ENCODE measurements at places on chromosomes 2 and 18.

DNA sequence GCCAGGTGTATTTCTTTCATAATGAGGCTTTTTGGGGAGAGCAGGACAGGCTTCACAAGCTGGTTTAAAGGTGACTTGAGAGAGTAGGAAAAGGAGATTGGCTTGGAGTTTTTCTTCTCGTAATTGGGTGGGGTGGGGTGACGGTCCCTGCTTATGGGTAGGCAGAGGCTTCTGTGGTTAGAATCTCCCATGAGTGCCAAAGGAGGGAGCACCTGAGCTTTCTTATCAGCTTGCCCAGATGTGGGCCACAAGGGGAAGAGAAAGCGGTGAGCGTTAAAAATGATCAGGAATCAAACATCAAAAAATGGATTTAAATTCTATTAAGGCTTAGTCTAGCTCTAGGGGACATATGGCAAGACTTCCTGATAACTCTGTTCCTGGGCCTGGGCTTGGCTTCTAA lies 9.7 kb upstream of the PNPT1 start:
- DNase-seq: no peak

- no peak for DNase-seq
Measured at GRCh38 chr18:11741505-11742145, 52.6 kb downstream of the GNAL start.

- no peak for DNase-seq
Measured at GRCh38 chr2:228447266-228447915, 265.9 kb upstream of the SPHKAP start.

DNA sequence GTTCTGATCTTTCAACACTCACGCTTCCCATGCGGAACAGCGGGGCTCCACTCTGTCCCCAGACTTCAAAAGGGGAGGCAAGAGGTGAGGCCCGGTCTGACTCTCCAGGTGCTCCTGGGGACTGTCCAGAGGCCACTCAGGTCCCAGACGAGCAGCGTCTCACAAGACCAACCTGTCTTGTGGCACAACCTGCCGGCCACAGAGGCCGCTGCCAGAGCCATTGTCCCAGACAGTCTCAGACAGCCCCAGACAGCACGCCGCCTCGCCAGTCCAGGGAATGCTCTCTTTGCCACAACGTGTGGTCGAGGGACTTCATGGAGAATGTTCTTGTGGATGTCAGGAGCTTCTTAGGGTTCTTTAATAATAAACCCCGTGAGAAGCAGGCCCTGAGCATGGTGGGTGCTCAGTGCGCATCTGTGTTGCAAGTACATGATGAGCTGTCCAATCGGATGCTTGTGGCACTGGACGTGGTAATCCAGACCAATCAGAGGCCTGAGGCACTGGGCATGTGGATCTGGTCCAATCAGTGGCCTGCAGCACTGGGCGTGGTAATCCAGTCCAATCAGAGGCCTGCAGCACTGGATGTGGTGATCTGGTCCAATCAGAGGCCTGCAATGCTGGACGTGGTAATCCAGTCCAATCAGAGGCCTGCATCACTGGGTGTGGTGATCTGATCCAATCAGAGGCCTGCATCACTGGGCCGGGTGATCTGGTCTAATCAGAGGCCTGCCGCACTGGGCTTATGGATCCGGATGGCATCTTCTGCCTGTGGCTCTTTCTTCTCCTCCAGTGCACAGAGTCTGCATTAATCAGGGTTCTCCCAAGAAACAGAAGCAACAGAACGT lies 76.4 kb downstream of the TMEM18 start:
- DNase-seq: no peak

GRCh38 chr18:58116818-58117217 lies 72.8 kb downstream of the NEDD4L start:
- no peak for DNase-seq

- DNase-seq: no peak
Measured at GRCh38 chr2:30527859-30528258, 80.8 kb downstream of the LCLAT1 start.

DNA sequence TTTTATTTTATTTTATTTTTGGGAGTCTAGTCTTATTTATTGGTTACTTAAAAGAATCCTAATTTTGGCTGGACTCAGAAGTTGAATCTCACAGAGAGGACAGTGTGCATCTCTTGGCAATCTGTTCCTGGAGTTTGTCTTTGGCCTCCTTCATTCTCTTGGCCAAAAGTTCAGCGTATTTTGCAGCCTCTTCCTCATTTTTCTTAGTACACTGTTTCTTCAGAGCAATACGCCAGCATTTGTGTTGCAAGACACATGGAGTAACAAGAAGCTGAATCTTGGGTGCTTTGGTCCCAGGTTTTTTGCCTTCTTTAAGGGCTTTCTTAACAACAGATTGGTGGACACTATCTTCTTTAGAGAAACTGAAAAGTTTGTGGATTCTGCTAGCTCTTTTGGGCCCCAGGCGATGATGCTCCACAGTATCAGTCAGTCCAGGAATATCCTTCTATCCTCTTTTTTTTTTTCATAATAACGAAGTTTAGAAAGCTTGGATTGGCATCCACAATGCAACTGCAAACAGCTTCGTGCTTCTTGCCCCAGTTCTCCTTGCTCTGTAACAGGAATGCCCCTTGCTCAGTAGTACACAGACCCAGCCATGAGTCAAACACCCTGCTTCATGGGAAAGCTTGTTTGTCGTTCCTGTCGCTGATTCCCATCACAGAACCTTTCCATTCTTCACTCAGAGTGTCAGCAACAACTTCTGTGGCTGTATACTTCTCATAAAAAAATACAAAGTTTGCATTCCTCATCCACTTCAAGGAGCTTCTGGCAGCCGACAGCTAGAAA lies 34.8 kb upstream of the RFX8 start:
- DNase-seq: no peak

GRCh38 chr2:49298230-49298629 lies 143.9 kb upstream of the FSHR start:
- DNase-seq: no peak

DNA sequence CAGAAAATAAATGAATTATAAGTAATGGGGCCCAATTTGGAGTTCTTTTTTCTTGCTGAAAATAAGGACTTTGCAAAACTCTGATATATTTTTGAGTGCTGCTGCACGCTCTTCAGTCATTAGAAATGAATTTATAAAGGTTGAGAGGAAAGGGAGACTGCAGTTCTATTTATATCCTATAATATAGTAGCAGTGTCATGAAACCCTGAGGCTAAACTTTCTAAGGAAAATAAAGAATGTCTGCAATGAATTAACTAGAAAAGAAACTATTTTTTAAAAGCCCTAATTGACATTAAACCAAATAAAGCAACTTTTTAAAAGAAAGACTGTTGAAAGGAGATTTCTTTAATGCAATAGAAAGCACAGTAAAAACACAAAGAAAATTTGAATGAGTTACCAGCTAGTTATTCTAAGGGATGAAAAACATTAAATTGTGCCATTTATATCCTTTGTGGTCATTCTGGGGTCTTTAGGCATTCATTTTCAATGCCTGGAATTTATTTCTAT lies 1072.8 kb upstream of the TMEFF2 start:
- no peak for DNase-seq

DNA sequence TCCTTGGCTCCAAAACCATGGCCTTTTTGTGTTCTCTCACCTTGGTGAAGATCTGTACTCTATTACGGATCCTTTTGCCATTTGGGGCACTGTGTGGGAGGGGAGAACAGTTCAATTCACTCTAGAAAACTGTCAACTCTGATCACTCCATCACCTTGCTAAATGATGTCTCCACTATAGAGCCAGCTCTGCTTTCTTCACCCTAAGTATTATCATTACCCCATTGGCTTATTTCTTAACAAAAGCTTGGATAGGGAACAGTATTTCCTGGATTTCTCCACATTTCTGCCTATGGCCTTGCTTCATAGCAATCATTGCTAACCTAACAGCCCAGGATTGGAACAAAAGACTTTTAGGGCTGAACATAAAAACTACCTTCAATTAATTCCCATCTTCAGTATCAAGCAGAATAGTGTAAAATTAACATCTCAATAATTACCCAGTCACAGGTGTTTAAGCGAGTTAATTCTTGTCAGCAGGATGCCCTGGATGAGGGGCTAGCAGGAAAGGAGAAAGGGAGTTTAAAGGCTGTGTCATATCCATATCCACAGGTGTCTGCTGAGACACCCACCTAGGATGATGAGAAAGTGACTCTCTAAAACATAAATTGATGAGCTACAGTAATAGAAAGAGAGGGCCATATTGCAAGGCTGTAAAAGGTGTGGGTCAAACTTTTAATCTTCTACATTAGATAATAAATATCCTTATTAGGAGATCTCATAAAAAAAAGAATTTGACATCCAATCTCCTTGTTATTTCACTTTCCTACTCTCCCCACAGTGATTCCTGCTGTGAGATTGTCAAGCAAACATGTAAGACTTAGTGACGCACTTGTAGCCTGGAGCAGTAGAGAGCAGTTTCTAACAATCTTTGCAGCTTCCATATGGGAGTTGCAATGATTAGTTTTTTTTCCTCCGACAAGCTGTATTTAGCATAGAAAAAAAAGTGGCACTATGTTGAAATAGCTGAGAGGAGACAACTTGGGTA lies 589.5 kb upstream of the NXPH2 start:
- DNase-seq: no peak

- DNase-seq: no peak
Measured at GRCh38 chr2:62014102-62014501, 108.6 kb downstream of the COMMD1 start.

DNA sequence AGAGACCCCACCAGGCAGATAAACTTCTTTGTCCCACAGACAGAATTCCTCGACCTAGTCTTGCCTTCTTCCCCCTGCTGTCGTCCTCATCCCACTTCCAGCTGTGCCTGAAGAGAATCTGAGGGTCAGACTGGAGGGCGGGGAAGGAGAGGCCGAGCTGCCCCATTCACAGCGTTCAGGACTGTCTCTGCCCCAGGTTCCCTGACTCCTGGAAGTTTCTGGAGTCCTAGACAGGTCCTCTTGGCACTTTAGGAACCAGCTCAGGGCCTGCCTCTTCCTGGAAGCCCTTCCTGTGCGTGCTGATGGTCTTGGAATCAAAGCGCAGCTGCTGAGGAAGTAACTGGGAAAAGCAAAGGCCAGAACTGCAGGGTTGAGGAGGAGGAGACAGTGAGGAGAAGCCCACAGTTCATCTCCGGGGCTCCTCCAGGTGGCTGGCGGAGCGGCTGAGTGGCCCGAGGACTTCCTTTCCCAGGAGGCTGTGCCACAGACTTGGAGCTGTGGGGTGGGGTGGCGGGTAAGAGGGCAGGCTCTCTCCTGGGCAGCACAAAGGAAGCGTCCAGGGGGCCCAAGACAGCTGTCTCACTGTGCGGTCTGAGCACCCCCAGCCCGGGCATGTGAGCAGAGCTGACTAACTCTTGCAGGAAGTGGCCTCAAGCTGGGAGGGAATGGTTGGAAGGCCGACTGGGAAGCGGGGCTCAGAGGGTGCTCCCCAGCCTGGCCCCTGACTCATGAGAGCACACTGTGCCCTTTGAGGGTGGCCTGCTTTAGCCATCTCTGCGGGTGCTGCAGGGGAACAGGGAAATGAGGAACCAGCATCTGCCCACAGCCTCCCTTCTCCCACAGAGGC lies 39.5 kb downstream of the SDC1 start:
- no peak for DNase-seq

- DNase-seq: no peak
Measured at GRCh38 chr2:38427936-38428335, 50.9 kb upstream of the ATL2 start.

DNA sequence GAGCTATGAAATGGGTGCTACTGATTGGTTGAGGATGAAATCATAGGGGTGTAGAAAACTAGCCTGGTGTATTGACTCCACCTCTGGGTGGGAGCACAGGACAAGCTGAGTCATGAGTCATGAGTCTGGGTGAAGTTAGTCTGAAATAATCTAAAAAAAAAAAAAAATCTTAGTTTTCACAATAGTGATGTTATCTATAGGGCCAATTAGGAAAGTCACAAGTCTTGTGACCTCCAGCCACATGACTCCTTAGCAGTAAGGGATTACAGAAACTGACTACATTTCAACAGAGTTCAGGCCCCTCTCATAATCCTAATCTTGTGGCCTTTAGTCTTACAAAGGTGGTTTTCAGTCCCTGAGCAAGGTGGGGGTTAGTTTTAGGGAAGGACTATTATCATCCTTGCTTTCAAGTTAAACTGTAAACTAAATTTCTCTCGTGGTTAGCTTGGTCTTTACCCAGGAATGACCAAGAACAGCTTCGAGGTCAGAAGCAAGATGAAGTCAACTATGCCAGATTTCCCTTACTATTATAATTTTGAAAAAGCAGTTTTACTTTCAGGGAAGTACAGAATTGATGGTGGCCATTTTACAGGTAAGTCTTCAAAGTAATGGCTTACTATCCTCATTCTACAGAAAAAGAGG lies 338.0 kb upstream of the GYPC start:
- DNase-seq: no peak

- no peak for DNase-seq
Measured at GRCh38 chr2:65639156-65639864, 206.9 kb upstream of the SPRED2 start.

DNA sequence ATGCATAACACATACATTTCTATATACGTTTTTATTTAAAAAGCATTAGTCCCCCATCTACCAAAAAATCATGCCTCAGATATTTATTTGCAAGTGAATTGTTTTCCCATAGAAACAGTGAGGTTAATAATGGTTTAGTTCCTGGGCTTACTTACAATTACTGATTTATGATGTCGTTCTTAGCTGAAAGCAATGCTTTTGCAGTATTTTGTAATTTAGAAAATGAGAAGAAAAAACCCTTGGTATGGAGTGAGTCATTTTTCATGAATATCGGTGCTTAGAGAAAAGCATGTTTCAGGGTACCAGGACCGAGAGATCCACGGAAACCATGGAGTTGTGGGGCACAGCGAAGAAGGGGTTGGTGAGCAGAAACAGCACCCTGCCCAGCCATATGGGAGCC lies 12.0 kb upstream of the CDK15 start:
- no peak for DNase-seq

GRCh38 chr18:3758531-3758930 lies 308.6 kb downstream of the TGIF1 start:
- DNase-seq: no peak

- DNase-seq: no peak
Measured at GRCh38 chr2:225573603-225574002, 174.1 kb downstream of the NYAP2 start.

DNA sequence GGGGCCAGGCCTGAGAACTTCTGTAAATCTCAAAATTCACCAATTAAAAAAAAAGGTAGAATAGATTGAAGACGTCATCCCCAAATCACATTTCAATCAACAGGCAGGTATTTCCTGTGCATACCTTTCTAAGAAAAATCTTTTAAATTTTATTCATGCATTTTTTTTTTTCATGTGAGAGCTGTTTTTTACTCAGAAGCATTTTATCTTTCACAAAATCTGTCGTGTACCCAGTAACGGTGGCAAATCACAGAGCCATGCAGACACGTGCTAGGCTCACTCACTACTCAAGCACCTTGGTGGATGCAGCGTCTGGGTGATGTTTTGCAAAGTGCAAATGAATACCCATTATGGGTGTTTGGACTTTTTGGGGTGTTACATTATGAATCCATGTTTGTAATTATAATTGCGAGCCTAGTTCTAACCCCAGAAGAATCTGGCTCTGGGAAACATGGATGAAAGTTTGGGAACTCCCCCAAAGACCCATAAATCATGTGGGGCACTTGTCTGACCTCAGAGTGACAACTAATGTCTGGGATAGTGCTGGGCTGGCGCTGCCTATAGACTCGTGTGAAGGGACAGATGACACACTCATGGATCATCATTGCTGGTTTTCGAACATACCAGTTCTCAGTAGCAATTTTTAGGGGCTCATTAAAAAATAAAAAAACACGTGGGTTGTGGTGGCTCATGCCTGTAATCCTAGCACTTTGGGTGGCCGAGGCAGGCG lies 335.2 kb downstream of the LPIN1 start:
- no peak for DNase-seq

GRCh38 chr2:46388881-46389280 lies 90.5 kb upstream of the TMEM247 start:
- no peak for DNase-seq

Measured in stimulated activated CD4-positive, alpha-beta T cell treated with anti-CD3 and anti-CD28 coated beads, Interleukin-1b, Interleukin-23, amount 100 ng/mL, for 48 hours (primary cell).